Psoas muscle (tissue), 8 donors: ENCODE measurements at places on chromosomes 11 and 22. TPM values are rescaled to one million over a fixed set of nuclear protein-coding genes. Genes with fewer than 3 reads are reported as not detected.

DNA sequence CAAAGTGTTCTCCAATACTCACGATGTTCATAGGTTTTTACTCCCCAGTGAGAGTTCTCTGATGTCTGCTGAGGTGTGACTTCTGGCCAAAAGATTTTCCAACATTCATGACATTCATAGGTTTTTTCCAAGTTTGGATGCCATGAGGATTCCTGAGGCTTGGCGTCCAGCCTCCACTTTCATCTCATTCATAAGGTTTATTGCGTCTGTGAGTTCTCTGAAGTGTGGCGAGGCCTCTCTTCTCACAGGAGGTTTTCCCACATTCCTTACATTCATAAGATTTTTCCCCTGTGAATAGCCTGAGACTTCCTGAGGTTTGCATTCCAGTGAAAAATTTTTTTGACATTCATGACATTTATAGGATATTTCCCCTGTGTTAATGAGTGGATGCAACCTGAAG is 1014.1 kb downstream of the LRRC4C start:
- no peak for DNase-seq

The ROBO4 gene
- total RNA-seq: 16.5 TPM

- DNase-seq: no peak
These were observed 749 bp downstream of the VWA5A start for GRCh38 chr11:124115782-124116616.

The AP5B1 gene
- 8.8 TPM for total RNA-seq

- no peak for DNase-seq
These were observed 75.6 kb upstream of the GRAMD1B start for GRCh38 chr11:123354371-123354975.

The PGA5 gene
- total RNA-seq: 0.19 TPM

- no peak for DNase-seq
These were observed 2.1 kb downstream of the EHD1 start for GRCh38 chr11:64876229-64876750.

- no peak for DNase-seq
These were observed 92.3 kb upstream of the TEAD1 start for GRCh38 chr11:12581923-12582322.

The ZBTB16 gene
- 11.7 TPM for total RNA-seq

DNA sequence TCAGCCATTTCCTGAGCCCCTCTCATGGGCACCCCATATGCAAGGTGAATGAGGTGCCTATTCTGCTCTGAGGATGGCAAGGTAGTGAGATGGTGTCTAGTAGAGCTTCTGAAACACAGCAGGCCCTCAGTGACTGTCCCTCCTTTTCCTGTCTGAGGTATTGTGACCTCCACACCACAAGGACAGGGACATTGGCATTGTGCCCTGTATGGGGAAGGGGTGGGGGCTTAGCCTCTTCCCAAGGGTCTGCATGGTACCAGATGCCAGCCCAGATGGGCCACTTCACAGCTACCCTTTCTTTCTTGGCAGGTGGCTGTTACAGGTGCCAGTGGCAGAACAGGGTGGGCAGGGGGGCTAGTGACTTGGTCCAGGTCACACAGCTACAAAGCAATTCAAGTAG is 78.8 kb downstream of the CABIN1 start:
- no peak for DNase-seq

GRCh38 chr22:37681556-37682049 is 4.5 kb upstream of the NOL12 start:
- DNase-seq: peak; percentile 76

The UBQLN3 gene
- total RNA-seq: not detected

- DNase-seq: no peak
These were observed 11.2 kb upstream of the OAF start for GRCh38 chr11:120199613-120200012.

- DNase-seq: no peak
These were observed 138.1 kb downstream of the PGR start for GRCh38 chr11:100991541-100991940.

- no peak for DNase-seq
These were observed 184.1 kb upstream of the ARHGAP20 start for GRCh38 chr11:110896358-110896757.

GRCh38 chr11:2947744-2948143 is 18.5 kb upstream of the PHLDA2 start:
- no peak for DNase-seq

GRCh38 chr22:24688256-24688655 is 85.3 kb downstream of the GGT1 start:
- DNase-seq: no peak

- no peak for DNase-seq
These were observed 53.9 kb upstream of the TIMP3 start for GRCh38 chr22:32747588-32747987.

DNA sequence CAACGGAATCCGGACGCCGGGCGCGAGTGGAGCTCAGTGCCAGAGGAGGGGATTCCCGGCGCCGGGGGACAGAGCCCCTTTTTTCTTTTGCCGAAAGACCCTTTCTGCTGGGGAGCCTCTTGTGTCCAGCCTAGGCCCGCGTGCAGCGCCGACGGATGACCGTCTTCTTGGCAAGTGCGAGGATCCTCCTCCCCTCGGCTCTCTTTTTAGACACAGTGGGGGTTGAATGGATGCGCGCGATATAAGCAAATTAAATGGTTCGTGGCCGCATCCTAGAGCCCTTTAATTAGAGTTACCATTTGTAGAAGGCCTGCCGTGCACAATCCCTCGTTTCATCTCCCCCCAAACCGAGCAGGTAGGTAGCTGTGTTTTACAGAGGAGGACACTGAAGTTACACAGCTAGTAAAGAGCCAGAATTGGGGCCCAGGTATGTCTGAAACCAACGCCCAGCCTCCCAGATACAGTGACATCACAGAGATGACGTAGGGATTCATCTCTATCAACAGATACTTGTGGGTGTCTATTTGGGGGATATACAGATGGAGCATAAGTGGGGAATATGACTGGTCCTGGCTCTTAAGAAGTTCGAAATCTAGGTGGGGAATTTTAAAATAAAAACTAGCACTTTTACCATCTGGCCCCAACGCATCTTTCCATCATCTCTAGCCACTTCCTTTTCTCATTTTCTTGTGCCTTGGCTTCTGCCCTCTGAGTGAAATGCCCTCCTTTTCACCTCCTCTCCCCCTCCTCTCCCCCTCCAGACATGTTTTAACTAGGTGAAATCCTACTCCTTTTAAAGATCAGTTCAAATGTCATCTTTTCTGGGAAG is 875 bp downstream of the TCP11L1 start:
- DNase-seq: no peak

GRCh38 chr11:97460091-97460490 is 1070.3 kb downstream of the JRKL start:
- DNase-seq: no peak

The ART1 gene
- 18.8 TPM for total RNA-seq

DNA sequence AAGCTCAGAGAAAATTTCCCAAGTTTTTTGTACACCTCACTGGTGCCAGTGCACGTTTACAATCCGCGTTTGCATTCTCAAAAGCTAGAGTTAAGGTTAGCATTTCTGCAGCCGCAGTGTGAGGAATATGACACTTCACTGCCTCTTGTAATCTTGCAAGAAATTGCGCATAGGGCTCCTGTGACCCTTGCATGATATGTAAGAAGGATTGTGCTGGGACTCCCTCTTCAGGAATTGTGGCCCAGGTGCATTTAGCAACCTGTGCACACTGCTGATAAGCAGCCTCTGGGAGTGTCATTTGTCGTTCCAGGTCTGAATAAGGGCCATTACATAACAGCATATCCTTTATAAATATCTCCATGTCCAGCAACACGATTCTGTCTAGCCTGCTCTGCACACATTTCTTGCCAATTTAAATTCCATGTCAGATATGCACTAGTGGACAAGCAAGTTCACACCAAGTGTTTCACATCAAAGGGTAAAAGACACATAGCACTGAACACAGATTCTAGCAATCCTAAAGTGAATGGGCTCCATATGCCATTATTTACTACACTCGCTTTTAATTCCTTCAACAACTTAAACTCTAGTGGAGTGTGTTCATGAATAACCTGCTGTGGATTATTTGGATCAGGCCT is 69.2 kb upstream of the INCENP start:
- DNase-seq: no peak

- no peak for DNase-seq
These were observed 41.1 kb downstream of the AMOTL1 start for GRCh38 chr11:94809251-94809650.

The EXPH5 gene
- 0.25 TPM for total RNA-seq

DNA sequence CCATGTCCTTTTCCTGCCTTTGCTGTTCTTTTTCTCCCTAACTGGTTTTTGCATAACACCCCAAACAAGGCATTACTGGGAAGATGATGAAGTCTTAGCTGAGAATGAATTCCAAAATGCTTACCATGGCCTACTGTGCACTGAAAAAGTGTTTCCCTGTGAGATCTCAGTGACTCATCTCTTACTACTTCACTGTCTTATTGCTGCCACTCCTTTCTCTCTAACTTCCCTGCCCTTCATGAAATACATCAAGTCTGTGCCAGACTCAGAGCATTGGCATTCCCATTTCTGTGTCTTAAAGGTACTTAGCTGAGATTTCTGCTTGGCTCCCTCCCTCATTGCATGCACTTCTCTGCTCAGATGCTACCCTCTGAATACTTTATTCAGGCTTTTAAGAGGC is 49.1 kb upstream of the MUC15 start:
- DNase-seq: no peak

The SLC37A2 gene
- 1.7 TPM for total RNA-seq

- no peak for DNase-seq
These were observed 51.6 kb downstream of the ARFGAP2 start for GRCh38 chr11:47125083-47125482.

The SUSD2 gene
- 1.2 TPM for total RNA-seq

The C11orf16 gene
- not detected for total RNA-seq

DNA sequence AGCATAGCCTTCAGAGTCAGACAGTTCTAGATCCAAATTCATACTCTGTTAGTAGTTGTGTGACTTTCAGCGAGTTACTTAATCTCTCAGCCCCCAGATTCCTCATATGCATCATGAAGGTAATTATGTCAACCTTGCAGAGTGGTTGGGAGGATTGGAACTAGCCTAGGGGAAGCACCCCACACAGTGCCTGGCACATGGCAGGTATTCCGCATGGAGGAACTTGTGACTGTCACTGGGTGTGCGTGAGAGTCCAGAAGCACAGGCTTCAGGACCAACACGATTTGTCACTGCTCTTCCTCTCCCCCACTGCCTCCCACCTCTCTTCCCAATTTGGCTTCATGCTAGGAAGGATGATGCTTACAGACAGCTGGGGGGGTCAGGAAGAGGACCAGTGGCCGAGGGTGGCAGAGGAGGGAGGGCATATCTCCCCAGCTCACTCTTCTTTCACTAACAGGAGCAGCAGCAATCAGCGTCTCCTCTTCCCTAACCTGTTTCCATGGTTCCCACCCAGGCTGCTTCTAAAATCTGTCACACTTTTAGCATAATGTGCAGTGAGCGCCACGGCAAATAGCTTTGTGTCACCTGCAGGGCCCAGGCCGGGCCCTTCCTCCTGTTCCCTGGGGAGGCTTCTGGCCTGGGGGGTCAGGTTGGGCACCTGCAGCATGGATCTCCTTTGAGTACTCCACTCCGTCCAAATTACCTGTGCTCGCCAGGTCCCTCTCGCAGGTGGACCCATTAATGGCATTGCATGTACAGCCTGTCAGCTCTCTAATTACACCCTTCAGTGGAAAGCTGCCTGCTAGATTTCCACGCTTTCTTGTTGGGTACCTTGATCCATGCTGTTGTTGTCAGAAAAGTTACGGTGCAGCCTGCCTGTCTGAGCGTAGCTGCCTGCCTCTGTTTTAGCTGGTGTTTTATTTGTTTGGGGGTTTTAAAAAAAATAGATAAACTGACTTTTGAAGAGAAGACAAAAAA is 400.4 kb downstream of the NXPE2 start:
- no peak for DNase-seq

DNA sequence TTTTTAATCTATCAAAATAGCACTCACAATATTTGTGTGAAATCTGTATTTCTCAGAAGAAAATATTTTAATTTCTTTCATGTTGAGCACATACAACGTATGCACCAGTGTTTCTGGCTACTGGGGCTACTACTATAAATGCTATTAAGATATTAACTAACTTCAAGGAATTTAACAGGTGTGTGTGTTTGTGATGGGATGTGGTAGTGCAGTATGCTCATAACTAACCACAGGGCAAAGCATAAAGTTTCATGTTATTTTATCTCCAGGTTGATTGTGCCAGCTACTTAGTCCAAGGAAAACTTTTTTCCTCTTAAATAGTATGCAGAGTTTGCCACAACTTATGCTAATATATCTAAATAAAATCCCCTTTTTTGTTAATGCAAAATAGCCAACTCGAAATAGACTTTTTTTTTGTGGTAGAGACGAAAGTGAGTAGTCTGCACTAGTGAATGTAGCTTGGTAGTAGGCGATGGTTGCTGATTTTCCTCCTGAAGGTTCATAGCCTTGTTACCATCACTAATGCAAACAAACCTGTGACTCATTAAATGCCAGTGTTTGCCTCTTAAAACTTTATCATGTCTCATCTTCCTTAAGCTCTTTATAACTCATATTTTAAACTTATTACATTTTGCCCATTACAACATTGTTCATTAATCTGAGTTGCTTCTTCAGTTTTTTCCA is 565.5 kb upstream of the ANO3 start:
- DNase-seq: no peak

The KRTAP5-9 gene
- not detected for total RNA-seq

GRCh38 chr11:131279654-131280384 is 90.6 kb upstream of the NTM start:
- no peak for DNase-seq

DNA sequence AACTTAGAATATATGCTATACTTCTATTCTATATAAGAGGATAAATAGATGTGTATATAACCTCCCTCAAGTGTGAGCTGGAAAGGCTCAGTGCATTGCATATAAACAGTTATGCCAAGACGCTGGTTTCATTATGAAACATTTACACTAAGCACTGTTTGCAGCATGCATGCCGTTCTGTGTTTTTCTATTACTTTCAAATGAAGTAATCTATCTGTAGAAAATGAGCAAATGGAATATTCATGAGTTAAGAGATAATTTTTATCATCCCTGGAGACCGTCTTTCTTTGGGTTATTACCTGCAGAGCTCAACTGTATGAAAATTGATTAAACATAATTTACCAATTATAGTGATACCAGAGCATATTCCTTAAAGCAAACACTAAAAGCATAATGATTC is 925.7 kb upstream of the CCDC90B start:
- DNase-seq: no peak

The PTPRCAP gene
- total RNA-seq: 1.4 TPM

GRCh38 chr11:60378354-60378753 is at the start of gene MS4A7:
TSS of gene MS4A7 (plus strand) at chr11:60378532. CDS start at chr11:60383142, 4,610 bp downstream.
- DNase-seq: peak; percentile 58

DNA sequence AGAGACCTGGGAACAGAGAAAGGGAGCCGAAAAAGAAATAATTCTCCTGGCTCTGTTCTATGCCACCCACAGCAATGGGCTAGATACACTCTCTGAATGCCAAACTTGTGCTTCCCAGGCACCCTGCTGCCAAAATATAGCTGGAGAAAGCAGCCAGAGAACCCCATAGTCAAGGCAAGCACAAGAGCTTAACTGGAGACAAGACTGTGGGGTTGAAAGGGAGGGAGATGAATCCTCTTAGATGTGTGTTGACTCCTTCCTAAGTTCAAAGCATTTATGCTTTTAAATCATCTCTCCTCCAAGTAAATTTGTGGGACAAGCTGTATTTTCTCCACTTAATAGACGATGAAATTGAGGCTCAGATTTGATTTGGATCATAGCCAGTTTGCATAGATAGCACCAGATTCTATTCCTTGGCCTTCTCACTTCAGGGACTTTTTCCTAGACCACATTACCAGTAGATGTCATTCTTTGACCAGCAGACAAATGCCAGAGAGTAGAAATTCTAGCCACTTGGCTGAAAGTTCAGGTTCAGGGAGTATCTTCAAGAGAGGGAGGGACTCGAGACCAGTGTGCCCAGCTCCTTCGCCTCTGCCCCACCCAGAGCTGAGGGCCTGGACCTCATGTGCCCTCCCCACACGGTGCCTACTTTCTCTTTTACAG is 16.5 kb upstream of the ETS1 start:
- no peak for DNase-seq

The KCNC1 gene
- 0.05 TPM for total RNA-seq
